ENCODE measurements at places on chromosomes 6 and 20.

DNA sequence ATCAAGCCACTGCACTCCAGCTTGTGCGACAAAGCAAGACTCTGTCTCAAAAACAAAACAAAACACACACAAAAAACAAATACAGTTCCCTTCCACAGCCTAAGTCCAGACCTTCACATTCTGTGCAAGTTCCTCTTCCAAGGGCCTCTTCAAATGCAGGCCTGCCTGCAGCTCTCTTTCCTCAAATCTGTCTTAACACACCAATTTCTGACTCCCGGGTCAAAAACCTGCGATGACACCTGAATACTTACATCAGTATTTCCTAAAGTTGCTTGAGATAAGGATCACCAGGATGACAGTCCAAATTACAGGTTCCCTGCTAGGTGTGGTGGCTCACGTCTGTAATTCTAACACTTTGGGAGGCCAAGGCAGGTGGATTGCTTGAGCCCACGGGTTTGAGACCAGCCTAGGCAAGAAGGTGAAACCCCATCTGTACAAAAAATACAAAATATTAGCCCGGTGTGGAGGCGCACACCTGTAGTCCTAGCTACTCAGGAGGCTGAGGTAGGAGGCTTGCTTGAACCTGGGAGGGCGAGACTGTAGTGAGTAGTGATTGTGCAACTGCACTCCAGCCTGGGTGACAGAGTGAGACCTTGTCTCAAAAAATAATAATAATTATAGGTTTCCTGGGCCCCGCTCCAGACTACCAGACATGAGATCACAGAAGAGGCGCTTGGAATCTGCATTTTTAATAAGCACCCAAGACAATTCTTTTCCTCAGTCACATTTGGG is 8.8 kb upstream of the PARD6B start:
- no peak for DNase-seq

GRCh38 chr20:21302664-21303060 is 469 bp upstream of the XRN2 start:
- DNase-seq: no peak

GRCh38 chr20:21101932-21102575 is 4.1 kb downstream of the LINC00237 start:
- DNase-seq: no peak

- DNase-seq: no peak
These were observed 286.0 kb upstream of the CDH4 start for GRCh38 chr20:60966031-60966430.

DNA sequence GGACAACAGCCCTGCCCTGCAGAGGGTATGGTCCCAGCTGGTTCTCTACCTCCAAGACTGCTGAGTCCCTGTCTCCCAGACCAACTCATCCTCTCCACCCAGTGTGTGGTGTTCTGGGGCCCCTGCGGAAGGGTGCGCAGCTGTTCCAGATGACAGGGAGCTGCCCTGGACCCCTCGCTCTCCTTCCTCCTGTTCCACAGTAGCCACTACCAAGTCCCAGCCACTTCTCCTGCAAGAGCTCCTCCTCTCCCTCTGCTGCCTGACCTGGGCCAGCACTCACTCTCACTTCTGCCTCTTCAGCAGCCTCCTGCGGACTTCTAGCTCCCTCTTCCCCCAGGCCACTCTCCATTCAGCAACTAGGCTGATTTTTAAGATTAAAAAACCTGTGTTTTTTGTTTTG is 40.1 kb upstream of the TMEM181 start:
- DNase-seq: no peak

- no peak for DNase-seq
These were observed 164.7 kb downstream of the LINC00237 start for GRCh38 chr20:20941468-20941889.

- DNase-seq: no peak
These were observed 148.0 kb downstream of the TMEM200A start for GRCh38 chr6:130513770-130514169.

GRCh38 chr20:17750722-17751045 is 50.9 kb downstream of the BANF2 start:
- DNase-seq: no peak

GRCh38 chr6:157535340-157536222 is 154.6 kb downstream of the ZDHHC14 start:
- DNase-seq: no peak

GRCh38 chr6:166277018-166277417 is 31.2 kb downstream of the PRR18 start:
- DNase-seq: no peak

- DNase-seq: peak; percentile 93
These were observed 3.4 kb upstream of the ZNFX1 start for GRCh38 chr20:49281059-49281912.

DNA sequence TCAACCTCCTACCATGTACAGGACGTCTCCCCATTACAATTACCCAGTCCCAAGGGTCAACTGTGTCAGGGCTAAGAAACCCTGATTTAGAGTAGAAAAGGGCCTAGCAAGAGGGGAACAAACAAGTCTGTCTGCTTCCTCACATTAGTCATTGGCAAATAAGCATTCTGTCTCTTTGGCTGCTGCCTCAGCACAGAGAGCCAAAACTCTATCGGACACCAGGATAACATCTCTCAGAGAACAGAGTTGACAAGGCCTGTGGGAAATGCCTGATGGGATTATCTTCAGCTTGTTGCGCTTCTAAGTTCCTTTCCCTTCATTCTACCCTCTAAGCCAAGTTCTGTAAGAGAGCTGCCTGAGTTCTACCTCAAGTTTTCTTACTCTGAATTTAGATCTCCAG is 19.0 kb upstream of the VSX1 start:
- no peak for DNase-seq

- DNase-seq: no peak
These were observed 51.2 kb downstream of the CFAP61 start for GRCh38 chr20:20103486-20103885.

- no peak for DNase-seq
These were observed 513.2 kb upstream of the MAN1A1 start for GRCh38 chr6:119862719-119863118.

DNA sequence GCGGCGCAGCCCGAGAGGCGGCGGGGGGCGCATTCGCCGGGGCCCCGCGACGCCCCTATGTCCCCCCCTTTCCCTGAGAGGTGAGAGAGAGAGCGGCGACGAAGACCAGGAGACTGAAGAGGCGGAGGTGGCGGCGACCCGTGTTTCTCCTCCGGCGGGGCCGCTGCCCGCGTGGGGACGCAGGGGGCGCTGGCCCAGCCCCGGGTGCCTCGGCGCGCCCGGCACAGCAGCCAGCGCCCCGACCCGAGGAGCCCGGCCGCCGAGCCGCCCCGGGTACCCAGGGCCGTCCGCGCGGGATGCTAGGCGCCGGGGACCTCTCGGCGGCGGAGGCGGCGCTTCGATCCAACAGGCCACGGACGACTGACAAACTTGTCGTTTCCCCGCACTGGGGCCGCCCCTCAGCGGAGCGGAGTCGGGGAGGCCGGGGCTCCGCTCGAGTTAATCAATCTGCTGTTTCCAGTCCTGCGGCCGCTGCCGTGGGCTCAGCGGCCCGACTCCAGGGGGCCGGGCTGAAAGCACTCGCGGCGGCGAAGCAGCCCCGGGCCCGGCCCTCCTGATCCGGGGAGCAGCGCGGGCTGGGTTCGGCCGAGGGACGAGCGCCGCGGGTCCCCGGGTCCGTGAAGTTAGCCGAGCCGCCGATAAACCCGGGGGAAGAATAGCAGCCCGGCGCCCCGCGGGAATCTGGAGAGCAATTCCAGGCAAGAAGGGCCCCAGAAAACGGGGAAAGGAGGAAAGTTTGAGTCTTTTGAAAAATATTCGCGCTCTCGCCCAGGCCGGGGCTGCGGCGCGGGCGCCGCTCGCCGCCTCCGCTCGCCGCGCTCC is 631 bp downstream of the MDGA1 start:
- DNase-seq: no peak

- no peak for DNase-seq
These were observed 414.3 kb downstream of the TFAP2A start for GRCh38 chr6:10000551-10000950.

- no peak for DNase-seq
These were observed 16.4 kb upstream of the SLC22A2 start for GRCh38 chr6:160274871-160275510.

- peak; percentile 62 for DNase-seq
These were observed 21.6 kb downstream of the NAPB start for GRCh38 chr20:23399568-23400241.

DNA sequence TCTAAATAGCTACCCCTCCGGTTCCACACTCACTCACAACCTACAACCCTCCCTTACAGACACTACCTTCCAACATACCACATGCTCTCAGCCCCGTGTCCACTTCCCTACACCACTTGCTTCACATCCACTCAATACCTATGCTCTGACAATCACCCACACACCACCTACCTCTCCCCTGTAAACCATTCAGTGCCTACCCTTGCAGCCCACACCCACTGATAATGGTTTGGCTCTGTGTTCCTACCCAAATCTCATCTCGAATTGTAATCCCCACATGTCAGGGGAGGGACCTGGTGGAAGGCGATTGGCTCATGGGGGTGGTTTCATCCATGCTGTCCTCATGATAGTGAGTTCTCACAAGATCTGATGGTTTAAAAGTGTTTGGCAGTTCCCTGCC is 9.8 kb upstream of the ZNF343 start:
- DNase-seq: no peak

- no peak for DNase-seq
These were observed 31.9 kb downstream of the MYH7B start for GRCh38 chr20:34987288-34988190.

DNA sequence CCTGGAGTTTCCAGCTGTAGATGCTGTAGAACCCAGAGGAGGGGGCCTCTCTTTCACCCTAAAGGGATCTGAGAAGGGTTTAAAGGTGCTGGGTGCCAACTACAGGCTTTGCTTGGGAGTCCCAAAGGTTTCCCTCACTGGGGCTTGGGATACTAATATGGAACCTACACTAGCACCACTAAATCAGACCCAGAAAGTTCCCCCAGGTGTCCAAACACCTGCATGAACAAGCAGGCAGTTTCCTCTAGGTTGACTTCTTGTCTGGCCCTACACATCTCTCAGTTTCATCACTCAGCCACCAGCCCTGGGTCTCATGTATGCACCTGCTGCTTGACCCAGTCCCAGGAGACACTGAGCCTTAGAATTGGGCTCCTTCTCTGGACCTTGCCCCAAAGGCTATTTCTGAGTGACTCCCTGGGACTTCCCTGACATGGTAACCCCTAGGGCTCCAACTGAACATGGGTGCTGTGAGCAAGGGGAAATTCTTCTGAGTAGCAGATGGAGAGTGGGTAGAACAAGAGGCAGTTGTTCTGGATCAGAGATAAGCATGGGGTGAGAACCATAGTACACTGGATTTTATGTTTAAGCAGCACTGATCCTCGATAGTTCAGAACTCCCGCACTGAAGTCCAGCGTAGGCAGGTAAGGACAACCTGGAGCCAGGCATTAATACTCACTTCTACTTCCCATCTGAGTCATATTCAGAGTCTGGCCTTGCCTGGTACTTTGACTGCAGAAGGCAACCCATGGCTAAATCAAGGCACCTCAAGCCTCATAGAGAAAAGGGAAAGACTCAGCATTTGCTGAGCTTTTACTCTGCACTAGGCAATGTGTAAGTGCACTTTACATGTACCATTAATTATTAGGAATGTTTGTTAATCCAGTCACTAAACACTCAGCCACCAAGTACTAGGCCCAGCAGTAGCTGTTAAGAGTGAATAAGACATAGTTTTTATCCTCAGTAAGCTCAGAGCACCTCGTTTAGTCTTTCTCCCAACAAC is 16.8 kb downstream of the BCL2L1 start:
- DNase-seq: no peak

- DNase-seq: no peak
These were observed 1.1 kb downstream of the NFATC2 start for GRCh38 chr20:51541189-51542032.

- no peak for DNase-seq
These were observed 48.6 kb downstream of the ABHD12 start for GRCh38 chr20:25341716-25342680.

DNA sequence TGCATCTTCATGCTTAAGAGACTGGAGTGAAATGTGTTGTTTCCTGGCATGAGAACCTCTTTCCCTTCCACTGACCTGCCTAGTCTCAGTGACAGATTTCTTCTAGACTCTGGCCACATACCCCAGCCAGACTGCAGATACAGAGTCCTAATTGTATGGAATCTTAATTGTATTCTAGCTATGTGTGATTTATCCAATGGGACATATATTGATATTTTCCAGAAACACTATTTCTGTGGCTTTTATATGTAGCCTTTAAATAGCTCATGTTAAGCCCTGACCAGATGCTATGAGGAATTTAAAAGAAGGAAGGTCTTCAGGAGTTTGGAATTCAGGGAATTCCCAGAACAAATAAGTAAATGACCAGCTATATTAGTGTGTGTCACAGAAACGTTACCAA is 99.0 kb downstream of the FIG4 start:
- no peak for DNase-seq

- no peak for DNase-seq
These were observed 348.9 kb upstream of the AGPAT4 start for GRCh38 chr6:161622779-161623178.
